Regular cardiac myocyte (primary cell): ENCODE measurements at places on chromosomes 13 and 19. TPM values are rescaled to one million over a fixed set of nuclear protein-coding genes. Genes with fewer than 3 reads are reported as not detected.

Gene ATP11A
- 5.6 and 10.5 TPM in 2 replicates for total RNA-seq

Gene PSG7
- total RNA-seq, result under 0.01 TPM in 2 replicates

Gene C1QTNF9B
- total RNA-seq, result not detected in 2 replicates

Gene ZNF253
- total RNA-seq, result 3.1 and 3.9 TPM in 2 replicates

Gene SNRNP70
- total RNA-seq, result 89.1 and 130 TPM in 2 replicates

Gene DCLK1
- total RNA-seq, result 2.1 and 4.2 TPM in 2 replicates

Gene EML2
- total RNA-seq, result 66.8 and 101 TPM in 2 replicates

Gene MAST1
- 3.4 TPM in 1 of 2 replicates, not detected in the other for total RNA-seq

Gene DHDH
- total RNA-seq, result 0.38 and 0.56 TPM in 2 replicates

Gene SPINT2
- total RNA-seq, result 3.3 and 10.7 TPM in 2 replicates

Gene SBSN
- 0.19 and 2.0 TPM in 2 replicates for total RNA-seq

Gene PGLYRP1
- not detected in 2 replicates for total RNA-seq

Gene ZNF546
- total RNA-seq, result 6.7 and 7.6 TPM in 2 replicates

Gene CEACAM16
- total RNA-seq, result under 0.01 TPM in 1 of 2 replicates, not detected in the other

Gene ONECUT3
- total RNA-seq, result not detected in 2 replicates

Gene DKKL1
- total RNA-seq, result not detected in 2 replicates

Gene UBL3
- total RNA-seq, result 12.7 and 13.6 TPM in 2 replicates

Gene PRODH2
- not detected in 2 replicates for total RNA-seq

Gene ZNF829
- total RNA-seq, result 3.6 and 4.2 TPM in 2 replicates

Gene COL4A2
- total RNA-seq, result 485 and 914 TPM in 2 replicates

Gene LILRB1
- not detected in 2 replicates for total RNA-seq

Gene FPR1
- total RNA-seq, result 0.56 and 0.96 TPM in 2 replicates

Gene IL4I1
- total RNA-seq, result under 0.01 and 0.38 TPM in 2 replicates

Gene ERICH6B
- total RNA-seq, result not detected in 2 replicates

Gene SOHLH2
- total RNA-seq, result 0.28 TPM in 1 of 2 replicates, not detected in the other

Gene ICAM5
- 0.96 and 3.9 TPM in 2 replicates for total RNA-seq

Gene SMARCA4
- total RNA-seq, result 36.4 and 75.9 TPM in 2 replicates

Gene TLE2
- 0.58 and 3.4 TPM in 2 replicates for total RNA-seq

Gene KLK11
- total RNA-seq, result not detected in 2 replicates

Gene SGCG
- total RNA-seq, result 0.19 and 0.56 TPM in 2 replicates

Gene SPART
- 69.2 and 101 TPM in 2 replicates for total RNA-seq

Gene TGFB1
- total RNA-seq, result 8.7 and 10.7 TPM in 2 replicates

Gene RANBP3
- total RNA-seq, result 30.4 and 36.2 TPM in 2 replicates

Gene S1PR4
- total RNA-seq, result not detected in 2 replicates

Gene KLK5
- total RNA-seq, result under 0.01 TPM in 1 of 2 replicates, not detected in the other

Gene DDX49
- 47.4 and 72.9 TPM in 2 replicates for total RNA-seq

Gene WDR87
- total RNA-seq, result not detected in 2 replicates

Gene LILRB3
- total RNA-seq, result not detected in 2 replicates

Gene ZNF530
- 2.8 and 8.2 TPM in 2 replicates for total RNA-seq

Gene KLK14
- not detected in 2 replicates for total RNA-seq
